Stimulated activated CD4-positive, alpha-beta T cell treated with anti-CD3 and anti-CD28 coated beads, TNF-alpha, amount 100 ng/mL, for 4 hours (primary cell): ENCODE measurements at places on chromosomes 3 and 15.

DNA sequence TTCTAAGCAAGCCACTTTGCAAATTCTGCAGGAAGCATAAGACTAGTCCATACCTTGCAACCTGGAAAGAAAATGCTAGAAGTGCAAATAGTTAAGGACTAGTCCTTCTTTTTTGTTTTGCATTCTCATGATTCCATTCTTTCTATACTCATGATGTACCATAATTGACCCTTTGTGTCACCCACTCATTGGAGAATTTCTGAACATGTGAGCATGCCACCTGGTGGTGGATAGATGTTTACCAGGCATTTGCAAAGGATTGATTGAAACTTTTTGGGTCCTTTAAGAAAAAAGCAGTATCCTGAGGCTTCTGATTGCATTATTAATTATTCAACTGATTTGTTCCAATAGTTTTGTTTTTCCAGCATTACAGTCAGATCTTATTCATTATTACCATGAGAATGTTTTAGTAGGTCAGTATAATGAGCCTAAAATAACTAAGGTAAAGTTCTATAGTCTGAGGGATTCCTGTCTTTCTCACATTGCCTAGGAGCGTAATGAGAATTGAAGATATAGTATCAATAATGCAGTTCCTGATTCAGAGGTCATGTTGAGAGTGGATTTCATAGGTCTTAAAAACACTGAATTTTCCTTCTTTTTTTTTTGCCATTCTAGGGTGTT lies 20.2 kb upstream of the DIPK2A start:
- no peak for DNase-seq

- DNase-seq = no peak
These were observed 30.1 kb upstream of the FILIP1L start for GRCh38 chr3:100144255-100144866.

GRCh38 chr15:36936613-36937012 lies 163.7 kb downstream of the MEIS2 start:
- no peak for DNase-seq

DNA sequence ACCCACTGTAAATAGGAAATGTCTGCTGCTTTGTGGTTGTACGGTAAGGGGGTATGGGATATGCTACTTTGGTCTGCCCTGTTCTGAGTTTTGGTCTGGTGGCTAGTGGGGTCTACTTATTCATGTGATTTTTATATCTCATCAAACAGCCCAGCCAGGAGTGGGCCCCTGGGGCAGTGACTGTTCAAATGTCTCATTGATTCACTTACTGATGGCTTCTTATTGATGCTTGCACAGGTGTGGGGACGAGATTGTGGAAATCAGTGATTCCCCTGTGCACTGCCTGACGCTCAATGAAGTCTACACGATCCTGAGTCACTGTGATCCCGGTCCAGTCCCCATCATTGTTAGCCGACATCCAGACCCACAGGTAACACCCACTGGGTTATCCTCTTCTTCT lies 38.5 kb downstream of the STARD5 start:
- DNase-seq = no peak

- DNase-seq = no peak
These were observed 901 bp upstream of the CHST14 start for GRCh38 chr15:40469776-40470390.

DNA sequence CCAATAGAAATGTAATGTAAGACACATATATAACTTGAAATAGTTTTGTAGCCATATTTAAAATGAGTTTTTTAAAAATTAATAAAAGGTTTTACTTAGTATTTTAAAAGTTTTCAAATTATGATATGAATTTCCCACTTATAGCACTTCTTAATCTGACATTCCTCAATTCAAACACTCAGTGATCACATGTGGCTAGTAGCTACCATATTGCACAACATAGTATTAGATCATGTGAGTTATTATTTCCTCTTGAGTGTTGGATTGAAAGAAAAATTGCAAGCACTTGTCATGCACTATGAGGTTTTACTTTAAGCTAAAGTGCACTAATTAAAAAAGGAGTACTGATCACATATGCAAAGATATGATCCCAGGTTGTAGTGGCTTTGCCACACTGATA lies 453.4 kb upstream of the ROBO2 start:
- DNase-seq = no peak

- DNase-seq = no peak
These were observed 585 bp upstream of the MKRN2 start for GRCh38 chr3:12556314-12556689.

GRCh38 chr3:114110439-114110838 lies 53.9 kb downstream of the QTRT2 start:
- no peak for DNase-seq

- no peak for DNase-seq
These were observed 142.7 kb downstream of the FNDC3B start for GRCh38 chr3:172181932-172182586.

- no peak for DNase-seq
These were observed 64.0 kb downstream of the P3H2 start for GRCh38 chr3:190056742-190057141.

GRCh38 chr3:33006081-33006480 lies 54.6 kb downstream of the CCR4 start:
- DNase-seq = no peak
